Natural killer cell (primary cell): ENCODE measurements at places on chromosomes 7 and 10. TPM values are rescaled to one million over a fixed set of nuclear protein-coding genes. Genes with fewer than 3 reads are reported as not detected.

The ZNF503 gene
- 0.73 TPM for total RNA-seq

GRCh38 chr10:64118736-64119135, 597.5 kb downstream of the REEP3 start:
- H3K4me1 ChIP-seq: no peaks in the 10 kb centered on the region
- no peak overlapping the region for H3K4me3 ChIP-seq
- no peaks in the 10 kb centered on the region for H3K27me3 ChIP-seq
- no peak for DNase-seq
- H3K36me3 ChIP-seq: no peaks in the 10 kb centered on the region

GRCh38 chr7:47549397-47549796, 32.5 kb downstream of the TNS3 start:
- no peak for DNase-seq
- no peaks in the 10 kb centered on the region for H3K36me3 ChIP-seq
- no peaks in the 10 kb centered on the region for H3K4me1 ChIP-seq
- no peak overlapping the region for H3K4me3 ChIP-seq
- no peak overlapping the region for H3K27ac ChIP-seq

DNA sequence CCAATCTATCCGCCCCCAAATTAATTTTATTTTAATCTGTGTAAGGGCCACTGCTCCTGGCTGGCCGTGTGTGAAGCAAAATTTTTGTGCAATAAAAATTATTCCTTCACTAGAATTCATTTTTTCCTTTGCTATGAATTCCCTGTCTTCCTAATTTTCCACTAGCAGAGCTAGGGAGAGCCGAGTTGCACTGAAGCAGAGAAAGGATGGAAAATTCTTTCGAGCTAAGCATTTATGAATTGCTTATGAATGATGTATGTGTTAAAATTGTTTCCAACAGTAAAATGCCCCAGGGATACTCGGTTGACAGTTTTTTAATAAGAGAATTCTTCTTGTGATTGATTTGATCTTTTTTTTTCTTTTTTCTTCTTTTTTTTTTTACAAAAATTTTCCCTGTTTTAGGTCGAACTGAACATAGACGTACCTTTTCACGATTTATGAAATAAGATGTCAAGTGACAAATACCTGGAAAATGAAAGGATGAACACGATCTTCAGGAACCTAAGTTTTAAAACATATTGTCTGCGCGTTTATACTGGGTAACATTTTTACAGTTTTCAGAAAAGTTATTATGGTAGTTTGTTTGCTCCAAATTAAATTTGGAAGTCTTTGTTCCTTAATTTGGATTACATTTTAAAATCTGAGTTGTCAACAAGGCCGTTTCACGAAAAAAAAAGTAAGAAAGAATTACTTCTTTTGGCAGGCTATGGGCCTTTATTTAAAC, 288.8 kb upstream of the NFE2L3 start:
- H3K4me1 ChIP-seq: peaks cover 14% of the 10 kb centered on the region
- H3K27me3 ChIP-seq: peaks cover 95% of the 10 kb centered on the region
- no peak overlapping the region for H3K27ac ChIP-seq
- H3K4me3 ChIP-seq: no peak overlapping the region
- DNase-seq: no peak

- H3K27ac ChIP-seq: no peak overlapping the region
- no peaks in the 10 kb centered on the region for H3K4me1 ChIP-seq
- H3K36me3 ChIP-seq: no peaks in the 10 kb centered on the region
- DNase-seq: no peak
- H3K4me3 ChIP-seq: no peak overlapping the region
These were observed 136.5 kb upstream of the ETV1 start for GRCh38 chr7:14125998-14126397.

DNA sequence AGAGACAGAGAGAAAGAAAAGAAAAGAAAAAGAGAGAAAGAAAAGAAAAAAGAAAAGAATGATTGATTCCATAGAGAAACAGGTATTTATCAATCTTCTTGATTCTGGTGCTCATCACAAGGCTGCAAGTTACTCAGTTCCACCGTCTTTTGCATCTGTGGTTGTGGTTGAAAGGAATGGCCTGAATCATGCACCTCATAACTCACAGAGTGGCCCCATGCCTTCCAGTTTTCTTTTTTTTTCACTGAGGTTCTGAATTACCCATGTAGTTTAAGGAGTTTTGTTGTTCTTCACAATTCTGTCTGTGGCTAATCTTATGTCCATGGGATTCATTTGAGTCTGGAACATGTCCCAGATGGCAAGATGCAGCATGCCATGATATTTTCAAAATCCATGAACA, 156.0 kb downstream of the ZNF33B start:
- no peak overlapping the region for H3K27ac ChIP-seq
- no peaks in the 10 kb centered on the region for H3K36me3 ChIP-seq
- no peak overlapping the region for H3K4me3 ChIP-seq

DNA sequence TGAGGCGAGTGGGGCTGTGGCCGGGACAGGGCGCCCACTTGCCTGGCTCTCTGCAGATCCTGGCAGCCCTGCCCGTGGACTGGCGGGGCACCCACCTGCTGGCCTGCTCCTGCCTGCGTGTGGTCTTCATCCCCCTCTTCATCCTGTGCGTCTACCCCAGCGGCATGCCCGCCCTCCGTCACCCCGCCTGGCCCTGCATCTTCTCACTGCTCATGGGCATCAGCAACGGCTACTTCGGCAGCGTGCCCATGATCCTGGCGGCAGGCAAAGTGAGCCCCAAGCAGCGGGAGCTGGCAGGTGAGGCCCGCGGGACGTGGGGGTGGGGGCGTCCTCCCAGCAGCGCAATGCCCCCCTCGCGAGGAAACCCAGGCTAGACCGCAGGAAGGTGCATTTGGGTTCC, 17.6 kb downstream of the SLC29A4 start:
- DNase-seq: no peak
- no peaks in the 10 kb centered on the region for H3K36me3 ChIP-seq
- peaks cover 5% of the 10 kb centered on the region for H3K27me3 ChIP-seq
- peaks cover 21% of the 10 kb centered on the region for H3K4me1 ChIP-seq
- no peak overlapping the region for H3K4me3 ChIP-seq

DNA sequence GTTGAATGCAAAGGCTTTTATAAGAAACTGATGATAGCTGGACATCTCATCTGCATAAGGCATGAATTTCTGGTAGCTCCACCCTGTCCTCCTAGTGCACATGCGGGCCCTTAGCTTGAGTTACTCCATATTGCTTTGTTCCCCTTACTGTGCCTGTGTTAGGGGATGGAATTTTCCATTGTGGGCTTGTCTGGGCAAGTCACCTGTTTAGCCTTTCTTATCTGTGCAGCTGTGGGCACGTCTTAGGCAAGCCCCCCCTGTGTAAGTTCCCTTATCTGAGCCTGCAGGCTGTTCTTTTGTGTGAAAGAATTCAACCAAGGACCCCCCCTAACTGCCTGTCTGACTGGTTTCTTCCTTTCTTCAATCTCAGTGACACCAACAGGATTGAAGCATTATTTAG, 14.5 kb upstream of the CROT start:
- peaks cover 13% of the 10 kb centered on the region for H3K36me3 ChIP-seq
- H3K4me1 ChIP-seq: no peaks in the 10 kb centered on the region
- no peak overlapping the region for H3K4me3 ChIP-seq

DNA sequence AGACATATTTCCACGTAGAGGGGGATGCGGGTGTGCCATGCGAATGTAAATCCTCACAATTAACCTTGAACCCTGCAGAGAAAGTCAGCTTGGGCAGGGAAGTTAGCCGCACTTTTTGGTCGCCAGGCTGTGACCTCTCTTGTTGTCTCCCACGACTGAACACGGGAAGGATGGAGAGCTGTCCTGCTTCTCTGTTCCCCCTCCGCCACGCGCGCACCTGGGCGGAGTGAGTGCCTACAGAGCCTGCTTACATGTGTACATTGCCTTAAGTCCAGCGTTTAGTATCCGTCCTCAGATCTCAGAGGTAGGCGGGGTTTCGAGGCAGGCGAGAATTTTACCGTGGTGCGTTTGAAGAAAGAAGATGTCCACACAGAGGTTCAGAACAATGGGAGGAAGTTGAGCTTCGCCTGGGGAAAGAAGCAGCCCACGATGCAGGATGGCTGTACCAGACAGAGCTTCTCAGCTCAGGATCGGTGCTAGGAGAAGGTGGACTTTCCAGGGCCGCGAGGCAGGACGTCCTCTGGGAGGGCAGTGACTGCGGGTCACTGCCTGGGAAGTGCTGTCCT, 482 bp upstream of the ERCC6 start:
- DNase-seq: no peak
- peaks cover 3% of the 10 kb centered on the region for H3K27me3 ChIP-seq
- peaks cover 22% of the 10 kb centered on the region for H3K4me1 ChIP-seq
- H3K27ac ChIP-seq: peak overlapping the region; percentile 89

GRCh38 chr10:76291175-76291574, 859.8 kb downstream of the LRMDA start:
- no peak overlapping the region for H3K4me3 ChIP-seq
- no peak for DNase-seq
- H3K4me1 ChIP-seq: no peaks in the 10 kb centered on the region
- H3K36me3 ChIP-seq: no peaks in the 10 kb centered on the region
- H3K27me3 ChIP-seq: no peaks in the 10 kb centered on the region

DNA sequence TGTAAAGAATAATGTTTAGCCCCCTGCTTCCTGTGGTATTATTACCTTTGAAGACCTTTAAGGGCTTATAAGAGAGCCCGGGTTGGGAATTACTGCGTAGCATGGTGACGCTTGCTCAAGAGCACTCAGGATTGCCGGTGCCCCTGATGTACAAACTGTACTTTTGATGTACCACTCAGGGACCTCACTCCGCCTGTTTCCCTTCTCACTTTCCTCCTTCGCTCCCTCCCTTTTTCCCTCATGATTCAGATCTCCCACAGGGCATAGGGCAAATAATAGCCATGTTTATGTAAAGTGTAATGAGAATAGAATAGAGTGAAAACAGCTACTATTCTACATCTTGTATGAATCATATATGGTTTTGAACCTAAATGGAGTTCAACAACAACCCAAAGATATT, 77.8 kb upstream of the PDCD4 start:
- no peaks in the 10 kb centered on the region for H3K27me3 ChIP-seq
- no peaks in the 10 kb centered on the region for H3K4me1 ChIP-seq
- H3K36me3 ChIP-seq: no peaks in the 10 kb centered on the region
- no peak overlapping the region for H3K4me3 ChIP-seq

DNA sequence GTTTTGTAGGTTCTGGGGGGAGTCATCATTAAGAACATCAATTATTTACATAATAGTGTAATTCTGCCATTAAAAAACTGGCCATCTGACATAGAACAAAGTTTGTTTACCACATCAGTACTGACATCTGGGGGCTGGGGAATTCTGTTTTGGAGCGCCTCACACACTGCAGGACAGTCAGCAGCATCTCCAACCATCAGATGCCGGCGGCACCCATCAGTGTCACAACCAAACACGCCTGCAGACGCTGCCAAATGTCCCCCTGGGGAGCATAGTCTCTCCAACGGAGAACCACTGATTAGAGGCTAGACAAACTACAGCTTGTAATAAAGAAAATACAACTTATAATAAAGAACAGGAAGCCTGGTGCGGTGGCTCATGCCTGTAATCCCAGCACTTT, 26.0 kb downstream of the GNA12 start:
- H3K36me3 ChIP-seq: no peaks in the 10 kb centered on the region
- no peak overlapping the region for H3K27ac ChIP-seq
- DNase-seq: no peak

DNA sequence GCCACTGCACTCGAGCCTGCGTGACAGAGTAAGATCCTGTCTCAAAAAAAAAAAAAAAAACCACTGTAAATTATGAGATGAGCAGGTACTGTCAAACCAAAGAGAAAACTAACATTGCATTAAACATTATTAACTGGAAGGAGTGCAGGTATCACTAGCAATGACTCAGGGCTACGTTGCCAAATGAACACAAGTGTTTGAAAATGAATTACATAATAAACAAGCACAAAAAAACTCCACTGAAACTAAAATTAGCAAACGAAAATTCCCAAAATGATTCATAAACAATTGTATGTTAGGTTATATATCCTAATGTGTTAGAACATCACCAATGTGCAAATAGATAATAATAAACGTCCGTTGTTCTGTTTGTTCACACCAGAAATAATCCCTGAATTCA, 42.8 kb downstream of the NSUN6 start:
- DNase-seq: no peak
- no peaks in the 10 kb centered on the region for H3K27me3 ChIP-seq
- no peak overlapping the region for H3K27ac ChIP-seq
- no peaks in the 10 kb centered on the region for H3K4me1 ChIP-seq
- H3K36me3 ChIP-seq: peaks cover 16% of the 10 kb centered on the region

- no peaks in the 10 kb centered on the region for H3K36me3 ChIP-seq
- H3K4me3 ChIP-seq: no peak overlapping the region
- no peak overlapping the region for H3K27ac ChIP-seq
- no peaks in the 10 kb centered on the region for H3K27me3 ChIP-seq
- no peak for DNase-seq
- no peaks in the 10 kb centered on the region for H3K4me1 ChIP-seq
These were observed 50.2 kb downstream of the LOXL4 start for GRCh38 chr10:98217801-98218200.

- no peak for DNase-seq
- H3K36me3 ChIP-seq: no peaks in the 10 kb centered on the region
- H3K4me1 ChIP-seq: no peaks in the 10 kb centered on the region
- H3K4me3 ChIP-seq: no peak overlapping the region
- no peak overlapping the region for H3K27ac ChIP-seq
- no peaks in the 10 kb centered on the region for H3K27me3 ChIP-seq
These were observed 17.7 kb downstream of the ACSM6 start for GRCh38 chr10:95211606-95212279.

DNA sequence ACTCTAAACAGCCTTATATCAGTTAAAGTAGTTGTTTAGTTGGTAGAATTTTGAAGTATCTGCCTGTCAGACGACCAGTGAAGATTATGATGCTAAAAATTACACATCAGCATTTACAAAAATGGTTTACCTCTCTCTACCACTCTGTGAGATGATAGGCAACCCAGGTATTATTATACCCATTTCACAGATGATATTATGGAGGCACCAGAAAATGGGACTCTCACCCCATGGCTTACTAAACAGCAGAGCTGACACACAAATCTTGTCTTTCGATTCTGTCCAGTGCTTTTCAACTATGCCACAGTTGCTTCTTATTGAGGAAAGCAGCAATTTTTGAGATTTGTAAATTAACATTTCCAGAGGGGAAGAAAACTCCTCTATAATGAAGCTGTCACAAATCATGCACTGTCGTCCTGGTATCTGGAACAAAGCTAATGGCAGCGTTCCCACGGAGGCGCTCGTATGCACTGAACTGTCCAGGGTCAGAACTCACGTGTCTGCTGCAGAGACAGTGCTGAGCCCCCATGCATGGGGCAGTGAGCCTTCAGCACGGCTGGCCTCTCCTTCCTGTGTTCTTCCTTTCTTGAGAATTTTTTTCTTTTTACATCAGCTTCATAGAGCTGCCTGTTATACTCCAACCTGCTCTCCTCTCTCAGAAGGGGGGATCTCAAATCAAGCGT, 381.1 kb downstream of the SDK1 start:
- H3K36me3 ChIP-seq: no peaks in the 10 kb centered on the region
- H3K4me1 ChIP-seq: no peaks in the 10 kb centered on the region
- DNase-seq: no peak
- H3K27me3 ChIP-seq: no peaks in the 10 kb centered on the region
- no peak overlapping the region for H3K4me3 ChIP-seq

The FAM221A gene
- 6.9 TPM for total RNA-seq

The ASIC3 gene
- total RNA-seq: 5.7 TPM

The HTR7 gene
- 0.20 TPM for total RNA-seq

- no peaks in the 10 kb centered on the region for H3K27me3 ChIP-seq
- H3K4me3 ChIP-seq: no peak overlapping the region
- DNase-seq: no peak
- H3K27ac ChIP-seq: no peak overlapping the region
These were observed 28.7 kb downstream of the TMEM106B start for GRCh38 chr7:12239806-12240205.

- no peak for DNase-seq
- no peak overlapping the region for H3K4me3 ChIP-seq
- H3K4me1 ChIP-seq: no peaks in the 10 kb centered on the region
- no peak overlapping the region for H3K27ac ChIP-seq
These were observed 358.1 kb downstream of the THSD7A start for GRCh38 chr7:11473807-11474424.

The CAV1 gene
- not detected for total RNA-seq
